ENCODE measurements at places on chromosomes 2 and 18. TPM values are rescaled to one million over a fixed set of nuclear protein-coding genes. Genes with fewer than 3 reads are reported as not detected.

Gene OTOS
- not detected for total RNA-seq

Gene GALNT3
- total RNA-seq, result 1.2 TPM

Gene ANKAR
- 18.7 TPM for total RNA-seq

Gene RAB27B
- 27.6 TPM for total RNA-seq

Gene ERICH2
- 0.43 TPM for total RNA-seq

Gene LOXHD1
- total RNA-seq, result not detected

Gene OLA1
- 111 TPM for total RNA-seq

Gene G6PC2
- not detected for total RNA-seq

Gene REG1B
- total RNA-seq, result not detected

Gene EGR4
- not detected for total RNA-seq

Gene SERPINB3
- not detected for total RNA-seq

Gene SCN1A
- total RNA-seq, result 0.11 TPM

All from articular chondrocyte of knee joint (primary cell).